Glomerular endothelial cell (primary cell): ENCODE measurements at places on chromosomes 6 and 20. TPM values are rescaled to one million over a fixed set of nuclear protein-coding genes. Genes with fewer than 3 reads are reported as not detected.

The KCNQ2 gene
- total RNA-seq, result not detected in 2 replicates

The FOXA2 gene
- total RNA-seq, result not detected in 2 replicates

- no peak for DNase-seq
Measured at GRCh38 chr6:156699017-156699421, 78.2 kb upstream of the ARID1B start.

The QRSL1 gene
- 7.3 and 8.2 TPM in 2 replicates for total RNA-seq

DNA sequence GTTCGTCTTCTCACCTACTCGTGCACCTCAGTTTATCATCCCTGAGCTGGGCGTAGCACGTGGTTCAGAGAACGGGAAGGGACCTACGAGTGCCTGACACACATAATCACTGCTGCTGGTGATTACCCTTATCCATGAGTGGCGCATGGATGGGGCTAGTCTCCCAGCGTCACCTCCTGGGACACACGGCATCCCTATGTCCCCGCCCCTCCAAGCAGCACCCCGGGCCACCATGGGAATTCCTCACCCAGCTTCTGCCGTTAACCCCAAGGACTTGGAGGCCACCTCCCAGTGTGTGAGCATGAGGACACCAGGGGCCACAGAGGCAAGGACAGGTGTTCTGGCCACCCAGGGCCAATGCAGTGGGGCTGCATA lies 9.8 kb downstream of the CHRNA4 start:
- DNase-seq, result no peak

The HLA-DQB1 gene
- total RNA-seq, result 0.10 and 1.1 TPM in 2 replicates

The TCP11 gene
- total RNA-seq, result 0.41 TPM in 1 of 2 replicates, not detected in the other

The PARD6B gene
- 0.12 and 1.1 TPM in 2 replicates for total RNA-seq

DNA sequence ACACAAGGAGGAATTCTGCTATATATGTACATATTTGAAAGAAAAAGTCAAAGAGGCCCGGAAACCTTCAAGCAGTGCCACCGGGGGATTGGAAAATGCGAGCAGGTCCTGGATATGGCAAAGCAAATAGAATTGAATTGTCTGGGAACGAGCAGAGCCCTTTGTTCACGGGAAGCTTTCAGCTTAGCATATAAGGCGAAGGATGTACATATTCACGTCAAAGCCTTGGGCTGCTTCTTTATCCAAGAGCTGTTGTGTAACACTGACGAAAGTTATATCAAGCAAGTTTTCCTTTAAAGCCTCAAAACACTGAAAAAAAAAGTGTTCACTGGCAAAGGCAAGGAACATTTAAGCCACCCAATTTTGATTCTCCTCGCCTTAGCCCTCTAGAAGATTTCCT lies 171.0 kb downstream of the GPX5 start:
- DNase-seq, result no peak

DNA sequence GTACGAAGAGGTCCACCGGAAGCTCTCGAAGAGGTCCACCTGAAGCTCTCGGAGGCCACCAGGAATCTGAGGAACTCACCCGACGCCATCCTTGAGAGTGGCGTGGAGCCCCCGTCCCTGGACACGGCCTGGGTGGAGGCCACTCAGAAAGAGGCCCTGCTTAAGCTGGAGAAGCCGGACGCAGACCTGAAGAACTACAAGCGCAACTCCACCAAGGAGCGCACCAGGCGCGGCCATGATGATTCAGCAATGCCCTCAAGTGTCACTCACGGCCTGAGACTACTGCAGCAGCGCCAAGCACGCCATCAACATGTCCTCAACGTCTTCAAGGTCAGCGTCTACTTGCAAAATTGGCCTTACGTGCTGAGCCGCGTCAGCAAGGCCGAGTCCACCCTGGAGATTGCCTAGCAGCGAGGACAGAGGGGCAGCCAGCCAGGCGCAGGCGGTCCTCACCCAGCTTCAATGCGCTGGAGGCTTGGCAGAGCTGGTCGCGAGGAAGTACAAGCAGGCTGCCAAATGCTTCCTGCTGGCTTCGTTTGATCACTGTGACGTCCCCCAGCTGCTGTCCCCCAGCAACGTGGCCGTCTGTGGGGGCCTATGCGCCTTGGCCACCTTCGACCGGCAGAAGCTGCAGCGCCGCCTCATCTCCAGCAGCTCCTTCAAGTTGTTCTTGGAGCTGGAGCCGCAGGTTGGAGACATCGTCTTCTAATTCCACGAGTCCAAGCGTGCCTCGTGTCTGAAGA lies 7.7 kb upstream of the GJA10 start:
- no peak for DNase-seq

The BMP6 gene
- total RNA-seq, result 123 and 150 TPM in 2 replicates

GRCh38 chr6:1524040-1524480 lies 85.7 kb upstream of the FOXC1 start:
- no peak for DNase-seq

DNA sequence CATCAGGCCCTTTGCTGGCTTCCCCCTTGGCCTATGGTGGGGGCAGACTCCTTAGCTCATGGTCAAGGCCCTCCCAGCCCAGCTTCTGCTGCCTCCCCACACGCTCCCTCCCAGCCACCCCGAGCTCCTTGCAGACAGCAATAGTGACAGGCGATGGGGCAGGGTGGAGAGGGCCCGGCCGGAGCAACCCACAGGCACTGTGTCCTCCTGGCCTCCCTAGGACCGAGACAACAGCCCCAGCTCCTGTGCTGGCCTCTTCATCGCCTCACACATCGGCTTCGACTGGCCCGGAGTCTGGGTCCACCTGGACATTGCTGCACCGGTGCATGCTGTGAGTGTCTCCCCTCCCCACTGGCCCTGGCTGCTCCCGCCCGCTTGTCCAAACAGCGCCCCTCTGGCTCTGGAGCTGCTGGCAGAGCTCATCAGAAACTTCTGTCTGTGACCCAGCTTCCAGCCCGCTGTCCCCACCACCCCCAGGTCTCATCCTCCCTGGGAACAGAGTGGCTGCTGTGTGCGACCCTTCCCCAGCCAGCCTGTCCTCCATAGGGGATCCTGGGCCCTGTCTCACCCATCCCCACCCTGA lies 21.8 kb downstream of the NPEPL1 start:
- DNase-seq, result no peak

DNA sequence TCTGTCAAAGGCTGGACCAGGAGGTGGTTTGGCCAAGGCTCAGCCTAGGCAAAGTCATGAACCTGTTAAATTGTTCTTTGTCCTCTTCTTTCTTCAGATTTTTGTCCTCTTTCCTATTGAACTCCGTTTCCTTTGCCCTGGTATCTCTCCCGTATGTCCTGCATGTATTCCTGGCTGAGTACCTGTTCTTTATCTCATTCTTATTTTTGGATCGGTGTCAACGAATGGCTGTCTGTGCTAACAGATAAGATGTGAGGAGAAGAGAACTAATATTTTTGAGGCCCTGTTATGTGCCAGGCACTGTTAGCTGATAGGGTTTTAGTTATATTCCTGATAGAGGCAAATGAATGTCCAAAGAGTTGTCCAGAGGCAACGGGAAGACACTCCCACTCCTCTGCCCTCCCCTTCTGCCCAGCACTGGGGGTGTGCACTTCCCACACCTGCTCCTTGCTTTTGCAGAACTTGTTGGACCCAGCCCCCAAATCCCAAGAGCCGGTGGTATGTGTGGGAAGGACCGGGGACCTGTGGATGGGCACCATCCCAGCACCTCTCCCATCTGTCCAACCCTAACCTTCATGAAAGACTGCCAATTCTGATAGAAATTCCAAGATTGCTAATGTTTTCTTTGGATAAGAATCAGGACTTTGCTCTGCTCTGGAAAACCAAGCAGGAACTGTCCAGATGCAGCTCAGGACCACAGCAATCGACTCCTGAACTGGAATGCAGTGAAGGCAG lies 20.6 kb downstream of the MMP24OS start:
- no peak for DNase-seq

DNA sequence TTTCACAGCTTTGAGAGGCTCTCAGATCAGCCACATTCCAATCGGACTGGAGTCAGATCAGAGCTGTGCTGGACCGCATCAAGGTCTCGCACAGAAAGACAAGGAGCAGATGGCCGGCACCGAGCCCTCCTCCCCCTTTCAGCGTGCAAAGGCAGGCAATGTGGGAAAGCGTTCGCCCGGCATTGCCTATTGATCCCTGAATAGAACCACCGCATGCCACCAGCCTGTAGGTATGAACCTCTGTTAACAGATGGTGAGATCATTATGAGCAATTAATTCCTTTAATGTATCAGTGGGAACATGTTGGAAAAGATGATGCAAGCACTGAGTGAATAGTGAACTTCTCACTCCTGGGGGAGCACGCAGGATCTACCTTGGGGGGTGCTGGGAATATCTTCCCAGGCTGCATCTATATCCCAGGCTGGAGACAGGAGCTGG lies 117.5 kb upstream of the ID4 start:
- no peak for DNase-seq

The SNTA1 gene
- 10.4 and 12.4 TPM in 2 replicates for total RNA-seq

DNA sequence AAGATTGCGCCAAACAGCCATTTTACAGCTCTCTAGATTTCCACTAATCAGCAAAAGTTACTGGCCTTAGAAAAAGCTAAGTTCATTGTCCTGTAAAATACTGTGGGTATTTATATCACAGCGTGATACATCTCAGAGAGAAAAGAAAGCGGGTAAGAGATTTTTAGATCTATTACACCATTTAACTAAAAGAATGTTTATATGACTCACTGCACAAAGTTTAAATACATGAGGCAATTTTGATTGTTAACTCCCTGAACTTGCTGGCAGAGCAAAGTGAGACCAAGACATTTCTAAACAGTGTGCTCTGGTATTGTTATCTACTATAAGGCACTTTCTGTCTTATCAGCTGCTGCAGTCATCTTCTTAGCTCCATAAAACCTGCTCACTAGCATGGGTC lies 314.3 kb downstream of the EPHA7 start:
- DNase-seq, result no peak

- no peak for DNase-seq
Measured at GRCh38 chr6:116389357-116389756, 18.6 kb downstream of the DSE start.

DNA sequence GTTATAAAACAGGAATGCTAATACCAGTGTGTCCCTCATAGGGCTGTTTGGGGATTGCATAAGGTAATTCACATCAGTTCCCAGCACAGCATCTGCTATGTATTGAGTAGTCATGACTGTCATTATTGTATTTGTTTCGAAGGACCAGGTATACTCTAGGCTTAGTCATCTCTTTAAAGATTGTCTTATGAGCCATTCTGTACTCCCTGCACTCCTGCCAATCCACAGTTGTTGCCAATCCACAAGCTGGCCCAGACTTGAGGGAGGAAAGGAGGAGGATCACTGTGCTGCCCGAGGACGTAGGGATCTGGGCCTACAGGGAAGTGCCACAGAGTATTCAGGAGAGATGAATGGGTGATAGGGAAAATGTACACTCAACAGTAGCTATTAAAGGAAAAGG lies 113.0 kb upstream of the TIAM2 start:
- no peak for DNase-seq

The UCKL1 gene
- total RNA-seq, result 28.3 and 45.4 TPM in 2 replicates
